ENCODE measurements at places on chromosomes 13 and 19.

DNA sequence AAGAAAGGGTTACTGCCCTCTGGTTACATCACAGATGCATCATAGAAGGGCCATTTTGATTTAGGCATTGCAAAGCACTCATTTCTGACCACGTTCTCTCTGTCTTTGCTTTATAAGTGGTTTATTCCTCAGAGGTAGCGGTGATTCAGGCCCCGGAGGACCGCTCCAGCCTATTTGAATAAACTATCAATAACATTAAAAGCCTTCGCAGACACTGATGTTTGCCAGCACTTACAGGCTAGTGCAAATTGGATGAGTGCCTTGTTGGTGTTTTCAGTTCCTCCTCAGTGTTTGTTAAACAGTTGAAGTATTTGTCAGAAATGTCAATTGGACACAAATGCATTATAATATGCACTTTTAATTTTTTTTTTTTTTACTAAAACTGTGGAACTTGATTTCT is 120.2 kb downstream of the RXFP2 start:
- no peak for DNase-seq

- DNase-seq: no peak
Observed at GRCh38 chr19:30883071-30883470, 466.2 kb downstream of the TSHZ3 start.

DNA sequence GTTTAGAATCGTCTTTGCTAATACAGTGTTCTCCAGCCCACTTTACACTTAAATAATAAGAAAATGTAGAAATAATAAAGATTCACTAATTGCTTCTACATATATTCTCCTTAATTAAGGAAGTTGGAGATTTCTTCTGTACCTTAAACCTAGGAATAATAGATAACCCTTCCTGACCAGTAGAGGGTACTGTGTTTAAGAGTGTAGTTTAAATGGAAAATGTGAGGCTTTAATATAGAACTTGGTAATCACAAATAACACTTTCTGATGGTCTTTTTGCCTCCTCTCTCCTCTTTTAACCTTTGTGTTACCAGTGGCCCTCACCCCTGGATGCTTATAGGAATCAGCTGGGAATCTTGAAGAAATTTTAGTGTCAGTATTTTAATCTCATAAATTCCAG is 20.7 kb downstream of the POMP start:
- no peak for DNase-seq

DNA sequence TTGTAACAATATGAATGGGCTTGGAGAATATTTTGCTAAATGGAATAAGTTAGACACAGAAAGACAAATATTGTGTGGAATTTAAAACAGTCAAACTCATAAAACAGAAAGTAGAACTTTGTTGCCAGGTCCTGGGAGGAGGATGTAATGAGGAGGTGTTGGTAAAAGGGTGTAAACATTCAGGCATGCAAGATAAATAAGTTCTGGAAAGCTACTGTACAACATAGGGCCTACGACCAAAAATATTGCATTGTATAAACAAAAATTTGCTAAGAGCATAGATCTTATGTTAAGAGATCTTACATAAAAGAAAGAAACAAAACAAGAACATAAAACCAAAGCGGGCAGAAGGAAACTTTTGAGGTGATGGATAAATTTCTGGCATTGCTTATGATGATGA is 1907.8 kb upstream of the PCDH20 start:
- DNase-seq: no peak

- DNase-seq: peak; percentile 11
Observed at GRCh38 chr13:52010890-52011631, at the start of gene ATP7B. TSS of gene ATP7B (minus strand) at chr13:52011450. CDS start at chr13:52011337, 113 bp downstream.

DNA sequence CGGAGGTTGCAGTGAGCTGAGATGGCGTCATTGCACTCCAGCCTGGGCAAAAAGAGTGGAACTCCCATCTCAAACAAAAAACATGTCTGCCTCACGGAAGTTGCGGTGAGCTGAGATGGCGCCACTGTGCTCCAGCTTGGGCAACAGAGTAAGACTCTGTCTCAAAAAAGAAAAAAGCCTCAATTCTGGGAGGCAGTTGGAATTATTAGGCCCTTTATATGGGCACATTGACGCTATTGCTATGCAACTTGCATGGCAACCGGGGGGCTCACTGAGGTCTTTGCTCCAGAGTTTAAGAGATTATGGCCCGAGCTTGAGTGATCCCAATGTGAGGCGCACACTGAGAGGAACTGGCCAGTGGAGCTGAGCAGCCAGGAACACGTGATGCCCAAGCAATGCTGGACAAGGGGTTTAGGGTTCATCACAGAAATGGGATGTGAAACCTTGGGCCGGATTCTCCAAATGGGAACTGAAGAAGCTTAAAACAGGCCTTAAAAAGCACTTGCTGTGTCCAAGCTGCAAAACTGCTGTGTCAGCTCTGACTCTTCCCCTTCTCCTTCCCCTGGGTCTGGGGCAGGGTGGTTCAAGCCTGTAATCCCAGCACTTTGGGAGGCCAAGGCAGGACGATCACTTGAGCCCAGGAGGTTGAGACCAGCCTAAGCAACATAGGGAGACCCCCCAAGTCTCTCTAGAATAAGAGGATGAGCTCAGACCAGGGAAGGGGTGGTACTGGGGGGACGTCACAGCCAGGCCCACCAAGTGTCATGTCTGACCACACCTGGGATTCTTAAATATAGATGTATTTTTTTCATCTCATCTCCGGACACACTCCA is 2.5 kb downstream of the FTL start:
- DNase-seq: no peak

DNA sequence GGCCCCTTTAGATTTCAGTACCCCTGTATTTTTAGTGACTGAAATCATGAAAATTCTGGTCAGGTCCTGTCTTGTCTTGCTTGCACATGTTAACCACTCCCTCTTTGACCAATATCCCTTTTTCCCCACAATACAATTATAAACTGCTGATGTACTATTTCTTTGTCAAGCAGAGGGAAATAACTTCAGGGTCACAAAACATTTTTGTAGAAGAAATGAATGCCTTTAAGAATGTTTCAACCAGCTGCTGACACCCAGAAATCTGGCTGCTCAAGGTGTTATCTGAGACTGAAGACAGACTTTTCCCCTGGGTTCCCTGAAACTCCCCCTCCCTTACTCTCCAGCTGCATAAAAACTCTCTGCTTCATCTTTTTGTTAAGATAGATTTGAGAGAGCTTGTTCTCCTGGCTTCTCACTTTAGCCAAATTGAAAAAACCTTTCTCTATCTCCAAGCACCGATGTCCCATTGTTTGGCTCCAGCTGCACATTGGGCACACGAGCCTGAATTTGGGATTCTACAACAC is 18.4 kb upstream of the ACOD1 start:
- no peak for DNase-seq

GRCh38 chr13:37878496-37878895 is 8.9 kb upstream of the TRPC4 start:
- no peak for DNase-seq

- no peak for DNase-seq
Observed at GRCh38 chr19:9041023-9041422, 30.8 kb upstream of the MUC16 start.
